ENCODE measurements at places on chromosomes 5 and 9.

DNA sequence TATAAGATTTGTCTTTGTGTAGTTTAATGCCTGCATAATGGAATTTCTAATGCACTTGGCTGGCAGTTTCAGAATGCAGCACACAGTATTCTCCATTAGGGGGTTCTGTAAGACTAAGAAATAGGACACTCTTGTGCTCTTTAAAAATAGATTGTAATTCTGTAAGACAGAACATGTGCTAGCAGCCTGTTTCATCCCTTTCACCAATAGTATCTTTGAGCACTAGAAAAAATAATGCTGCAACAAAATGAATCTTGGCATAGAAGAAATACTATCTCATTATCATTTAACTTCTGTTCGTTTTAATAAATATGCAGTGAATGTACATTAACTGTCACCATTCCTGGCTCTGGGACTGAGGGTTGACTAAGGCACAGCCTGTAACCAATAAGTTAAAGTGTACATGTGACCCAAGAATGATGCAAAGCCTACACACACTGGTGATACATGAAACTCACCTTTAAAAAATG lies 23.8 kb upstream of the ZNF622 start:
- no peak for DNase-seq

DNA sequence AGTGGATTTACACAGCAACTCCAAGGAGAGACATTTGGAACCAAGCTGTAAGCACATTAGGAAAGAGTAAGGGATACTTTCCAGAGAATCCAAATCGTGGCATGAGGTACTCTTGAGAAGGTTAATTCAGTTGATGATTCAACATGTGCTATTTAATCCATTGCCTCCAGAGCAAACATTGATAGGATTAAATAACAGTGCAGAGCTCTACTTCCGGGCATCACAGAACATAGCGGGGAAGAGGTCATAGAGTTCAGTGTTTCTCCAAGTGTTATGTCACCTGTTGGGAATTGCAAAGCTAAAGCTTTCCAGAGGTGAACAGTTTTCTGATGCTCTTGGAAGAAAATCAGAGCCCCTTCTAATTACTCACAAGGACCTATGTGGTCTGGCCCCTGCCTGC lies 127.5 kb downstream of the PPP2R2B start:
- DNase-seq = no peak

DNA sequence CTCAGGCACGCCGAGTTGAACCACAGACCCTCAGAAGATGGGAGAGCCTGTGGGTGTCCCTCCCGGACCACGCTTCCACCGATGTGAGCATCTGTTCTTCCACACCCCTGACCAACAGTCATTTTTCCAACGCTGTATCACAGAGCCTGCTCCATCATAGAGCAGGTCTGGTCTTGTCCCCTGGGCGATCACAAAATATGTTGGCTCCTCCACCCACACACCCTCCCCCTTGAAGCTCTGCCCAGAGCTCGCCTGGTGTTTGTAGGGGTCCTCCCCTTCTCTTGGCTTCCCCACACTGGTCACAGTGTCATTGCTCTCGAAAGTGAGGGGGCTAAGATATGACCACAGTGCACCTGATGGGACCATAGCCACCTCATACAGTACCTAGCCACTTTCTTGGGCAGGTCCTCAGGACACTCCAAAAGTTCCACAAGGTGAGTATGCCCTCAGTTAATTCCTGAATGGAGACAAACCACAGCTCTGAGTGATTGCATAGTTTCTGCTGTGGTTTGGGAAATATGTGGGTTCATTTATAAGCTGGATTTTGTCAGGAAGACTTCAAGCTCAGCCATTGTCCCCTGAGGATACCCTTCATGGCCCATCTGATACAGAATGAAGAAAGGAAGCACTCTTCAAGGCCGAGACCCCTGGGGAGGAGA lies 3.5 kb upstream of the ZNF618 start:
- DNase-seq = no peak

GRCh38 chr5:150318613-150319483 lies 16.1 kb upstream of the ARSI start:
- DNase-seq = no peak

DNA sequence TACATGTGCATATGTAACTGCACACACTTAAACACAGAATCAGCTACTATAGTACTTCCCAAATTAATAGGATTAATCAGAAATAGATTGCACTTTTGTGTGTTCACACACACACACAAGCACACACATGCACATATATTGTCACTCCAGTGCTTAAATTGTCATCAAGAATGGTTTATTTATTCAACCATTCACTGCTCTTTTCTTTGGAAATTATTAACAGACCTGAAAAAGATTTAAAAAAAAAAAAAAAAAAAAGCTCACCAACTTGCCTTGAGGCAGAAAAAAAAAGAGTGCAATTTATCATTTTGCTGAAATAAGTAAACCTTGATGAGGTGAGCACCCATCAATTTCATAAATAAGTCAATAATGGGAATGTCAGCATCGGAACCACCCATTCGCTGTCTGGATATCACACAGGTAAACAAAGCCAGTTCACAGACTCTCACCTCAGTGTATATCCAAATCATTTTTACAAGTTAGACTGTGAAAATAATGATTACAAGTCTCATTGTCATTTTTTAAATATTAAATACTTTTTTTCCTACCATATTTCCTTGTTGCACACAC lies 562.8 kb downstream of the BNC2 start:
- no peak for DNase-seq

GRCh38 chr5:169736653-169737052 lies 99.6 kb downstream of the DOCK2 start:
- DNase-seq = no peak
